ENCODE measurements at places on chromosomes 12 and 14.

DNA sequence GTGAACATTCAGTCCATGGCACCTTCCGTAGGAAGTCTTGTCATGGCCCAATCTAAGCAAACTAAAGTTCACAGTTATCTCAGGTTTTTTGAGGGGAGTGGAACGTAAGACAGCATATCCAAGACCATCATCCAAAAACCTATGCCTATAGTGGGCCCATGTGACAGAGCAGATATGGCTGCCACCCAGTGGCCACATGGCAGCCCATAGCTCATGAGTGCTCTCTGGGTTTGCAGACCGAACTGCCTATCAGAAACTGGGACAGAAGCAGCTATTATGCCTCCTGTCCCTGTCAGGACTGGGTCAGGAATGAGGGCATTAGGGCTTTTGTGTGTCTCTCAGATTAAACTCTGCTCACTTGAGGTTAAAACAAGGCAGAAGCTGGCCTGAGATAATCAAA is 503.7 kb downstream of the NRXN3 start:
- DNase-seq = peak; percentile 4

- no peak for DNase-seq
These were observed 15.8 kb upstream of the ERGIC2 start for GRCh38 chr12:29396774-29397173.

DNA sequence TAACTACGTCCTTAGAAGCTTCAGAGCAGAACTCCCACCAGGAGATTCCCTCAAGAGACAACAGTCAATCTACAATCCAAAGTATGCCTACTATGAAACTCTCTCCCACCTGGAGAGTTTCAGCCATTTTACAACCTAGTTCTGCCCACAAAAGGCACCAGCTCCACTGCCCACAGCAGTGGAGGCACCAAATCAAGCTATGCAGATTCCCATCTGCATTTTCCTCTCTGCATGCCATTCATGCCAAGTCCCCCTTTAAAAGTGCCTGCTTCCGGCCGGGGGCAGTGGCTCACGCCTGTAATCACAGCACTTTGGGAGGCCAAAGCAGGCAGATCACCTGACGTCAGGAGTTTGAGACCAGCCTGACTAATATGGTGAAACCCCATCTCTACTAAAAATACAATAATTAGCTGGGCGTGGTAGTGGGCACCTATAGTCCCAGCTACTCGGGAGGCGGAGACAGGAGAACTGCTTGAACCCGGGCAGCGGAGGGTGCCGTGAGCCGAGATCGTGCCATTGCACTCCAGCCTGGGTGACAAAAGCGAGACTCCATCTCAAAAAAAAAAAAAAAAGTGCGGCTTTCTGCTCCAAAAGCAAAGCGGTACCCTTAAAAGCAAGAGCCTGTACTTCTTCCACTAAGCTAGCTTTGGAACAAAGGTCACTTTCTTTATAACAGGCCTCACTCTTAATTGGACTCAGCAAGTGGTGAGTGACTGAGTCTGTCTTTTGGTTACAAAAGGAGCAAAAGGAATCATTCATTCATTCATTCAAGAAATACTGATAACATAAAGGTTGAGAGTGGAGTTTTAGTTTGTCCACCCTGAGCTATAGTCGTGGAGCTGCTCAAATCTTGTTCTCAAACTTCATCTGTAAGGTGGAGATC is 10.1 kb upstream of the DLGAP5 start:
- DNase-seq = no peak

GRCh38 chr12:123938679-123939480 is 33.8 kb downstream of the CCDC92 start:
- peak; percentile 18 for DNase-seq
